Suppressor macrophage treated with lipopolysaccharide for 1 hour (primary cell): ENCODE measurements at places on chromosomes 7 and 10.
A peak's percentile ranks its signal among the peaks of the same experiment; 100 is the strongest.

GRCh38 chr7:156618078-156618779 lies 22.3 kb upstream of the RNF32 start:
- no peak for DNase-seq

DNA sequence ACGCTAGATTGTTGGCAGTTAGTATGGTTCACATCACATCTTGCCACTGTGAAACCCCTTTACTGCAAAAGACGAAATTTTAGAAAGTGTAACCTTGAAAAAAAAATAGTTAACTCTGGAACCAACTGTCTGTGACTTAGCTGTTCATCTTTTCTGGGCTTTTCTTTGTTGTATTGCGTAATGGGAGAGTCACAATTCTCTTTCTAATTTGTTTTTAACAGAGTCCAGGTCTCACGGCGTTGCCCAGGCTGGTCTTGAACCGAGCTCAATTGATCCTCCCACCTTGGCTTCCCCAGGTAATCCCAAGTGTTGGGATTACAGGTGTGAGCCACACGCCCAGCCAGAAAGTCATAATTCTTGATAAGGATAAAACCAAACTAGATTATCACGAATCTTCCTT lies 14.5 kb downstream of the UBE3C start:
- DNase-seq: no peak

DNA sequence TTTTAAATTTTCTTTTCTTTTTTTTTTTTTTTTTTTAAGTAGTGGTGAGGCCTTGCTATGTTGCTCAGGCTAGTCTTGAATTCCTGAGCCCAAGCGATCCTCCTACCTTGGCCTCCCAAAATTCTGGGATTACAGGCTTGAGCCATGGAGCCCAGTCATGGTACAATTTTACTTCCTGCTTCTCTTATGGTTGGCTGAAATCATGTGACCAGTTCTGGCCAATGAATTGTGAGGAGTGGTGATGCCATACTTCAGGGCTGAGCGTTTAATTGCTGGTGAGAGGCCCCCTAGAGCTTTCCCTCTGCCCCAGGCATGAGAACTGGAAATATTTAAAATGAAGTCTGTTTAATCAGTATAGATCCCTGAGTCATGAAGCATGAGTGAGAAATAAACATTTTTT lies 22.2 kb upstream of the BAIAP2L1 start:
- DNase-seq: no peak

GRCh38 chr10:4830551-4830950 lies 4.5 kb downstream of the AKR1E2 start:
- no peak for DNase-seq

DNA sequence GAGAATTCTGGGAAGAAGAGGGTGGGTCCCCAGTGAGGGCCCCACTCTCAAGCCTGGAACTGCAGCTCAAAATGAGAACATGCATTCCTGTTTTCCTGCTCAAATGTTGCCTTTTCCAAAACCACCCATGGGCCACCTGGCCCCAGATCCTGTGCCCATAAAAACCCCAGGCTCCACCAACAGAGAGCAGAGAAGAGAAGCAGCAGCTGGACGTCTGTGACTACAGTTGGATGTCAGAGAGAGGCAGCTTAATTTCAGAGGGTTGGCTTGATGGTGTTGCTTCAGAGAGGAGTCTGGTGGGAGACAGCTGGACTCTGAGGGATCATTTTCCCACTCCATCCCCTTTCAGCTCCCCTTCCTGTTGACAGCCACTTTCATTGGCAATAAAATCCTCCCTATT lies 256.4 kb downstream of the FZD1 start:
- DNase-seq: no peak

DNA sequence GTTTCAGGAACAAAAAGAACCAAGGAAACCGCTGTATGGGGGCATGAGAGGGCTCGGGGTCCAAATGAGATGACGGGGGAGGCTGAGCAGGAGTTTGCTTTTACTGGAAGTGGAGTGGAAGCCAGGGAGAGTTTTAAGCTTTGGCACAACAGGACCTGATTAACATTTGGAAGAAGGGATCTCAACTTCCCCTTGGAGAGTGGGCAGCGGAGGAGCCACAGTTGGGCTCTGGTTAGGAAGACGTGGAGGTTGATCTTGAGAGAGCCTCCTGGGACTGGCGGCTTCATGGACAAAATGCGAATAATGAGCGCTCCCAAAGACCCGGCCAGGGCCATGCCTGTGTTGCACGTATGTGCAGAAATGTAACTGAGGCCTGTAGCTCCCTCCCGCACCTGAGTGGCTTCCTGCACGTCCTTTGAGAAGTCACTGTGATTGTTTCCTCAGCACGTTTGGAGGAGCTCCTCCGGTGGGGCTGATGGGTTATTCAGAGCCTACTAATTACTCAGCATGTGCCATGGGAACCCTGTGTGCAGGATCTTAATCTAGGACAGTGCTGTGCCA lies 595.3 kb upstream of the MGMT start:
- no peak for DNase-seq

- DNase-seq: no peak
Measured at GRCh38 chr7:81871606-81872265, 101.9 kb upstream of the HGF start.

- DNase-seq: no peak
Measured at GRCh38 chr7:31767686-31768358, 80.8 kb downstream of the PPP1R17 start.

GRCh38 chr10:29541422-29542210 lies 93.2 kb downstream of the SVIL start:
- DNase-seq: no peak

- no peak for DNase-seq
Measured at GRCh38 chr7:4888161-4888560, 4.6 kb upstream of the RADIL start.

DNA sequence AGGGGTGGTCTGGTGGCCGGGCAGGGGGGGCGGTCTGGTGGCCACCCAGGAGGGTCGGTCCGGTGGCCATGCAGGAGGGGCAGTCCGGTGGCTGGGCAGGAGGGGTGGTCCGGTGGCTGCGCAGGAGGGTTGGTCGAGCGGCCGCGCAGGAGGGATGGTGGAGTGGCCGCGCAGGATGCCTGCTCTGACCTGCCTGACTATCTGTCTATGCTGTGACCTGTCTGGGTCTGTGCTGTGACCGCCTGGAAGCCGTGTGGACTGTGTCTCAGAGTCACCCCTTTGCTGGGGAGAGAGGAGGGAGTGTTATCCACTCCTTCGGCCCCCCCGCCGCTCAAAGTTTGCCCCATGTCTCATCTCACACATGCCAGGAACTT lies 113.2 kb downstream of the ACTR3B start:
- no peak for DNase-seq

GRCh38 chr10:22341190-22341925 lies 3.9 kb upstream of the SPAG6 start:
- DNase-seq: peak; percentile 35

DNA sequence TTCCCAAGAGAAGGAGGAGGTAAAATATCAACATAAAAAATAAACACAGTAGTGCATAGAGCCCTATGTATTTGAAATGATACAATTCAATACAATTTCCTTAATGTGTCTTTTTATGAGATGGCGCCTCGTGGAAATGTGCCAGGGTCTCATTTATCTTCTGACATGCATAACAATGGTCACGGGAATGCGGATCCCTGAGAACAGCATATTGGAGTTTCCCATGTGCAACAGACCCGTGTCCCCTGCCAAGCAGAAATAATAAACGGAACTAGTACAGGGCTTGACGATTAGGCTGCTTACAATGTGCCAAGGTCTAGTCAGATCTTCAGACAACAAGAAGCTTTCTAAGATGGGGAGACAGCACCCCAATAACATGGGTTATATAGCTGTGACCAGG lies 217.9 kb downstream of the ARHGAP21 start:
- no peak for DNase-seq

GRCh38 chr10:86255405-86256251 lies 111.0 kb downstream of the GRID1 start:
- no peak for DNase-seq

DNA sequence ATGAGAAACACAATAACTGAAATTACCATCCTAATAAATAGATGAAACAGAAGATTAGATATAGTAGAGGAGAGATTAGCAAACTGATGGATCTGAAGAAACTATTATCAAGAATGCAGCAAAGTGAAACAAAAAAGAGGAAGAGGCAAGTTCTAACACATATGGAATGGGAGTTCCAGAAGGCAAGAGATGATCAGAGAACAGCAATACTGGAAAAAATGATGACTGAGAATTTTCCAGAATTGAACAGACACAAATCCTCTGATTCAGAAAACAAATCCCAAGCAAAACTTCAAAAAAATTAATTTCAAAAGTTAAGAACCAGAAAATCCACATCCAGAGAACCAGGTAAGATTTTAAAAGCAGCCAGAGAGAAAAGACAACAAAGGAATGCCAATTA lies 20.2 kb upstream of the CYREN start:
- DNase-seq: no peak

- DNase-seq: no peak
Measured at GRCh38 chr10:76950354-76950753, 687.3 kb downstream of the KCNMA1 start.

GRCh38 chr7:36852017-36852416 lies 127.7 kb upstream of the AOAH start:
- no peak for DNase-seq

- no peak for DNase-seq
Measured at GRCh38 chr10:34206935-34207268, 608.2 kb downstream of the PARD3 start.

GRCh38 chr10:102117391-102118159 lies 2.6 kb downstream of the LDB1 start:
- DNase-seq: peak; percentile 32

GRCh38 chr7:32164341-32164996 lies 94.3 kb upstream of the PDE1C start:
- no peak for DNase-seq

DNA sequence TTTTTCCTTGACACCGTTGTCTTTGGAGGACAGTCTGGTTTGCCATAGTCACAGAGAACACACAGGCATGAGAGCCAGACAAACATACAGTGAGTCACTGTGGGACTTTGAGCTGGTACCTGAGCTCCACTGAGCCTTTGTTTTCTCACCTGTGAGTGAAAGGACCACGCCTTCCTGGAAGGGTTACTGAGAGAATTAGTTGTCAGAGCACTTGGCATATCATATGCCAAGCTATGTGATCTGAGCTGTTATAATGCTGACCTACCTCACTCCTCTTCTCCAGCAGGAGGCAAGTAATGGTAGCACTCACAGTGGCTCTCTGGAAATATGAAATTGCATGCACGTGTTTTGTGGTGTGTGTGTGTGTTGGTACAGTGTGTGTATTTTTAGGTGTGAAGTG lies 59.7 kb downstream of the CXCL12 start:
- DNase-seq: no peak

- DNase-seq: no peak
Measured at GRCh38 chr10:28359334-28359733, 56.5 kb upstream of the MPP7 start.

DNA sequence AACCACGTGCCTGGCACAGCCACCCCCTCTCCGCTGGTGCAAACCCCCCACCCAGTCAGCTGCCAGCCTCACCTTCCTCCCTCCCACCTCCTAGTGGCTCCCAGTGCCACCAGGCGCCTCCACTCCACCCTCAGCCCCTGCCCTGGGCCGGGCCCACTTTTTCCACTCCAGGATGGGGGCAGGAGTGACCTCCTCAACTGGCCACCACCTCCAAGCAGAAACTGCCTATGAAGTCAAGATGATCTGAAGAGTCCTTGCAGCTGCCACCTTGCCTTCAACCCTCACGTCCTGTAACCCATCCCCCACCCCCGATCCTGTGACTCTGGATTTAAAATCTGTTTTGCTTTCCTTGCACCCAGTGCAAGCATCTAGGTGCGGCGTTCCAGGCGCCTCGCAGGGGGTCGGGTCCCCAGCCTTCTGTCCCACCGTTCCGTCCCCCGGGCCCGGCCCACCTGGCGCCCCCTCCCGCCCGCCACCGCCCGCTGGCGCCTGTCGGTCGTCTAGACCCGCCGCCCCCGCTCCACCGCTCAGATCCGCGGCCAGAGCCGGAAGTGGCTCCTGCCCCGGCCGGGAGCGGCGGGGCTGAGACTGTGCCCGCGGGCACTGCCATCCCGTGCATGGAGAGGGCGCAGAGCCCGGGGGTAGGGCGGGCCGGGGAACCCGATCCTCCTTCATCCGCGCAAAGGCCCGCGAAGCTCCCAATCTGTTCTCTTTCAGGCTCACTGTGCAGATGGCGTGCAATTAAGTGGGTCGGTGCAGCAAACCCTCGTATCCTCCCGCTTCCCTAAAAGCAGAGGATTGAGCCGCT lies 51.2 kb upstream of the GTF2I start:
- DNase-seq: peak; percentile 41

DNA sequence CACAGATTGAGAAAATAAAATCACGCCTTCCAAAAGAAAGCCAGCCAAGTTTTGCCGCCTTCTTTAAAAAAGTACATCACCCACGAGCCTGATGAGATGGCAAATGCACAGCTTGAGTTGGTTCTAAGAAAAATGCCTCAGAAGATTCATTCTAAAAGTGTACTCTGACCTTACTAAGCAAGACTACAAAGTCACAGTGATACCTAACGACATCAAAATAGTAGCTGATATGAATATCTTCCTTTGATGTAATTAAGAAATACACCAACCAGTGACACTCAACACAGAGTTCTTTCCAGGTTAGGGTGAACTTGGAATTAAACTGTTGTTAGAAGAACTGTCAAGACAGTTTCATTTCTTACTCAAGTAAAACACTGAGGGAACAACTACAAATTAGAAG lies 78.0 kb upstream of the AMPH start:
- DNase-seq: no peak

- no peak for DNase-seq
Measured at GRCh38 chr7:455110-455928, 64.3 kb downstream of the PDGFA start.

DNA sequence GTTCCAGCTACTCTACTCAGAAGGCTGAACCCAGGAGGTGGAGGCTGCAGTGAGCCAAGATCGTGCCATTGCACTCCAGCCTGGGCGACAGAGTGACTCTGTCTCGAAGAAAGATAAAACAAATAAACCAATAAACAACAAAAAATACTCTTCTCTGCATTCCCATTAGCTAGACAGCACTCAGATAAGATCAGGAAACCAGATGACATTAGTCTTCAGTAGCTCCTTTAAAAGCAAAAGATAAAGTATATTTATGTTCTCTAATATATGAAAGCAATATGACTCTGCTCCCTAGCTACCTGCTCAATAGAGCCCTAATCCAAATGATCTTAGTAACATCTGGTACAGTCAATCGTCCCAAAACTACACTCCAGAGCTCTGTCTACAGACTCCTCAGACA lies 212.9 kb downstream of the ELMO1 start:
- DNase-seq: no peak

GRCh38 chr10:64096941-64097340 lies 575.7 kb downstream of the REEP3 start:
- DNase-seq: no peak

DNA sequence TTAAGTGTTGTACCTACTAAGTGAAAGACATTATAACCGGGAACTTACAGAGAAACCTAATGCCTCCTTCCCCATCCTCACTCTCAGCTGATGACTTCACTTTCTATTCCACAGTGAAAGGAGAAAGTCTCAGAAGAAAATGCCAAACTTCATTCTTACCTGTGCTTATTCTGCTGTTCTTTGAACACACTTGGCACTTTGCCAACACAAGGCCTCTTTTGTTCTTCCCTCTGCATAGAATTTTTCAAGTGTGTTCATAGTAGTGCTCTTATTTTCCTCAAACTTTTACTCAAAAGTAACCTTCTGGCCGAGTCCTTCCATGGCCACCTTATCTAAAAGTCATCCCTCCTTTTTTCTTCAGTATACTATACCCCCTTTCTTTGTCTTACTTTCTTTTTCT lies 59.4 kb upstream of the ETV1 start:
- no peak for DNase-seq

GRCh38 chr10:117441812-117442443 lies 66.7 kb upstream of the PDZD8 start:
- peak; percentile 71 for DNase-seq

- peak; percentile 94 for DNase-seq
Measured at GRCh38 chr7:104207731-104208420, at the start of gene ORC5. ORC5 (minus strand) TSS chr7:104208013; CDS start chr7:104207904, 109 bp downstream.
